AG04449 (cell line): ENCODE measurements at places on chromosomes 13 and 19.

DNA sequence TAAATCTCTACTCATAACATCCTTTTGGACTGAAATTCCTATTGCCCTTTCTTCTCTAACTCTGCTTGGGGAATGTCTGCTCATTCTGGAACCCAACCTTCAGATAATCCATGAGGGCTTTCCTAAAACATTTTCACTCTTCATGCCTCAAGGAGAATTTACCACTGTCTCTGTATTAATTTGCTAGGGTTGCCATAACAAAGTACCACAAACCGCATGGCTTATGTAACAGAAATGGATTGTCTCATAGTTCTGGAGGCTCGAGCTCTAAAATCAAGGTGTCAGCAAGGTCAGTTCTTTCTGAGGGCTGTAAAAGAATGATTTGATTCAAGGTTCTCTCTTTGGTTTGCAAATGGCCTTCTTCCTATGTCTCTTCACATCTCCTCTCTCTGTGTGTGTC, 209.7 kb downstream of the LACC1 start:
- DNase-seq: no peak

DNA sequence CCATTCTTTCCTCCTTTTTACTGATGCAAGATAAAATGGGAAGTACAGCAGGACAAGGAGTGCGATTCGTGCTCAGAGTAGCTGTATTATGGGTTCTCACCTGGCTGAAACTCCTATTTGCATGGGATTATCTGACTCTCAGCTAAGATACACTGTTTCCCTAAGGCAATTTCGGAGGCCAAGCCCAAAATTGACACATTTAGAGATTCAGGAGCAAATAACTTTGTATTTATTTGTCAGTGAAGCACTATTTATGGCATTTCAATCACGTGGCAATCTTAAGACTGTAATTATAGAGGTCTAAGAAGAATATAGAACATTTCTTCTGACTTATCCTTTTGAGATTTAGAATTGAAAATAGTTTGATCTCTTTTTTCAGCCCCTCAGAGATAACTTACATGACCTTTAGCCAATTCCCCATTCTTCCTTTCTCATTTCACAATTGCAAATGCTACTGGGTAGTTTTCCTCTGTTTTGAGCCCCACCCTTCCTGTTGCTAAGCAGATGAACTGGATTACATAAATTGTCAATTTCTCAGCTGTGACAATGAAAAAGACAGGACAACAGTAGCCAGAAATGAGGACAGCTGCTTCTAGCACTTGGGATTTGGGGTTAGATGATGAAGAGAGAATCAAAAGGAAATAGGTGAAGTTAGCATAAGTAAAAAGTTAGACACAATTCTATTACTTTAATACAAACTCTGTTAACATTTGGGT, 122.7 kb upstream of the FRY start:
- no peak for DNase-seq

GRCh38 chr19:20167651-20168122, 673 bp downstream of the ZNF486 start:
- DNase-seq: no peak

GRCh38 chr13:72834601-72835000, 52.7 kb downstream of the PIBF1 start:
- no peak for DNase-seq

DNA sequence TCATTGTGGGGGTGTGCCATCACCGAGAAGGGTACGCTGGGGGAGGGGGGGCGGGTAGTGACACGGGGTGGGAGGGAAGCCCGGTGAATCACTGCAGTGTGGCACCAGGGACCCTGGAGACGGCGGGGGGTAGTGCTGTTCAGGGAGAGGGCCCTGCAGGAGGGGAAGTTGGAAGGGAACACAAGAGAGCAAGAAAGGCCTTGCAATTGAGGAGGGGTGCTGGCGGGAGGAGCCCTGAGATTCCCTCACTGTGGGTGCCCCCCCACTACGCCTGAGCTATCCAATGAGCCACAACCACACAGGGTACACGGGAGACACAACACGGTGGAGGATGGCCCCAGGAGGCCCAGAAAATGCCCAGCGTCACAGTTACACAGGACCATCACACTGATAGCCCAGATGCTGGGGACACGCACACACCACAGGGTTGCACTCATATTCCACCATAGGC, 516 bp upstream of the ATP1A3 start:
- no peak for DNase-seq
